H7 (cell line): ENCODE measurements at places on chromosomes 1 and 21.

DNA sequence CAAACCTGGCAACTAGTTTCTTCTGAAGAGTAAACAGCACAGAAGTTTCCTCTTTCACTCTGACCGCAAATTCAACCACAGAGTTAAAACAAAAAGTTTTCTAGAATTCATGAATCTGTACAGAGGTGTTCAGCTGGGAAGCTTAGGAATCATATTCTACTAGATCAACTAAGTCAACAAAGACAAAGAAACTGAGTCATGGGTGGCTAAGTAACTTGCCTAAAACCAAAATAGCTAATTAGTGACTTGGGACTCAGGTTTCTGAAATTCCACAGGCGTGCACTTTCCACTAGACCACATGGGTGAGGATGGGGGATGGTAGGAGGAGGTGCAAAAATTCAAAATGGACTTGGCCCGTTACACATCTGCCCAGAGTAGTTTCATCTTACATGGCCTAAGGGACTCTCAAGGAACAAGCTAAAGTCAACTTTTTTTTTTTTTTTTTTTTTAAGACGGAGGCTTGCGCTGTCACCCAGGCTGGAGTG lies 25.8 kb downstream of the PTPN14 start:
- no peak for DNase-seq

GRCh38 chr1:47568763-47569162 lies 130.9 kb downstream of the FOXD2 start:
- DNase-seq, result no peak

GRCh38 chr1:211825980-211826379 lies 4.6 kb downstream of the LPGAT1 start:
- DNase-seq, result no peak

GRCh38 chr1:211948377-211948776 lies 87.0 kb downstream of the INTS7 start:
- DNase-seq, result no peak

DNA sequence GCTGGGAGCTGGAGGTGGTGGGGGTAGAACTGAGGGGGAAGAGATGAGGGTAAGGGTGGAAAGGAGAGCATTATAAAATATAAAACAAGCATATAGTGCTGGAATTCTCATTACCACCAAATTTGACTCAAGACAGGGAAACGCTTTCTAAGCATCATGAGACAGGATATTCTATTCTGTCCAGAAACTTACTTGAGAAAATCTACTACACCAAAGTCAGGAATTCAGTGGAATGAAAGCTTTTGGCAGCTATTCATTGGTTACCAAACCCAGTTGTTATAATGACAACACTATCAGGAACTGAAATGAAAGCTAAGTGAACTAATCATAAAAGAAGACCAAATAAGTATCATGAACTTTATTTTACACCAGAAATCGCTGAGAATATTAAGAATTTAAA lies 14.5 kb downstream of the AIDA start:
- DNase-seq, result no peak

DNA sequence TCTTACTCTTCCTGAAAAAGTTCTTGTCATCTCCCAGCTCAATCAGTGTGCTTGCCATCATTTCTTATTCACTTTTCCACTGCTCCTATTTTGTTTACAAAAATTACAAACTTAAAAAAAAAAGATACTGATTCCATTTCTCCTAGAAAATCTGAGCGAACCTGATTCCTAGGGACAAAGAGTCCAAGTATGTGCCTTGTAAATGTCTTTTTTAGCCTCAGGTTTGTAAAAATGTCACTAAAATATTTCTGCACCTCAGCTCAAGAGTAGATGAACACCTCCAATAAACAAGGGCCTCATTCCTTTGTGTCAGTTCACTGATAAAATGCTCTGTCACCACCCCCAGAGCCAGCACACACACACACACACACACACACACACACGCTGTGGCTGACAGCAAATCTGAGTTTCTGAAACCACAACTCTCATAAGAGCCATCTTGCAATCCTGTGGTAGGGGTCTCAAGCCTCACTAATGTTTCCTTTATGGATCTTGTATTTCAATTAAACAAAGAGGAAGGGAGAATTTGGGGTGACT lies 299.2 kb downstream of the PBX1 start:
- DNase-seq, result no peak

GRCh38 chr1:216902669-216903381 lies 179.6 kb upstream of the ESRRG start:
- DNase-seq, result no peak

GRCh38 chr21:42124826-42125570 lies 53.9 kb downstream of the UMODL1 start:
- DNase-seq, result no peak

- DNase-seq, result peak; percentile 91
Observed at GRCh38 chr1:29121936-29122681, 1.6 kb downstream of the TMEM200B start.

DNA sequence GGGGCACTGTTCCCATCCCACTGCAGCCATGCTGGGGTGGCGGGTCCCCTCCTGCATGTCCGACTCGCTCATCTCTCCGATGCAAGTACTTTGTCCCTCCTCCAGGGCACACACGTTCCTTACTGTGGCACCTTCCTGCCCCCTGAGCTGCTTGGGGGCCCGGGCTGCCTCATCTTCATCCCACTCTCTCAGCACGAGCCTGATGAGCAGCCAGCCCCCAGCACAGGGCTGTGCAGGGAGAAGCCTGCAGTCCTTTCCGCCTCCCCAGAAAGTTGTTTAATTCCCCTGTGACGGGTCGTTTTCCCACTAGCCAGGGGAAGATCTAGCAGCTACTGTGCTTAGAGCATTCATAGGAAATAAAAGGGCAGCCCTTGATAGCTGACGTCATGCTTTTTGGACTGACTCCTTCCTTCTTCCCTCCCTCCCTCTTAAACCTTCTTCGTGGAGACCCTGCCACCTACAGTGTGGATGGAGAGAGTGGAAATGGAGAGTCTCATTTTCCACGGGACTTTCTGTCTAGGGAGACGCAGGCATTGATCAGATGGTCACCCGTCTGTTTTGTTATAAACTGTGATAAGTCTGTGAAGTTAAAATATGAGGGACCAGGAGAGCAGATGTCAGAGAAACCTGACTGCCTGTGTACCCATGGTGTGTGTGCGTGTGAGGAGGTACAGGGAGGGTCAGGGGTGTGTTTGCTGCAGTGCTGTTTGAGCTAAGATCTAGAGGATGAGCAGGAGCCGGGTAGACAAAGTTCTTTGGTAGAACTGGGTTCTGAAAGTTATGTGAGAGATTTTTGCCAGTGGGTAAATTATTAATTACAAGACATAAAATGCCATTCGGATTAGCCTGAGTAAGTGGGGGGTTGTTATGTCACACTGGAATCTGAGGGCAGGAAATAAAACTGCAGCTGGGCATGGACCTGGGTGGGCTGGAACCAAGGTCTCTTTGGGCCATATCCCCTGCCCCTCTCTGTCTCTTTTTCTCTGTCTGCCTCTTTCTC lies 34.3 kb downstream of the GPR137B start:
- DNase-seq, result no peak

- no peak for DNase-seq
Observed at GRCh38 chr1:97204468-97204867, 482.9 kb downstream of the PTBP2 start.

GRCh38 chr1:54543729-54544496 lies 4.1 kb upstream of the ACOT11 start:
- DNase-seq, result peak; percentile 28

DNA sequence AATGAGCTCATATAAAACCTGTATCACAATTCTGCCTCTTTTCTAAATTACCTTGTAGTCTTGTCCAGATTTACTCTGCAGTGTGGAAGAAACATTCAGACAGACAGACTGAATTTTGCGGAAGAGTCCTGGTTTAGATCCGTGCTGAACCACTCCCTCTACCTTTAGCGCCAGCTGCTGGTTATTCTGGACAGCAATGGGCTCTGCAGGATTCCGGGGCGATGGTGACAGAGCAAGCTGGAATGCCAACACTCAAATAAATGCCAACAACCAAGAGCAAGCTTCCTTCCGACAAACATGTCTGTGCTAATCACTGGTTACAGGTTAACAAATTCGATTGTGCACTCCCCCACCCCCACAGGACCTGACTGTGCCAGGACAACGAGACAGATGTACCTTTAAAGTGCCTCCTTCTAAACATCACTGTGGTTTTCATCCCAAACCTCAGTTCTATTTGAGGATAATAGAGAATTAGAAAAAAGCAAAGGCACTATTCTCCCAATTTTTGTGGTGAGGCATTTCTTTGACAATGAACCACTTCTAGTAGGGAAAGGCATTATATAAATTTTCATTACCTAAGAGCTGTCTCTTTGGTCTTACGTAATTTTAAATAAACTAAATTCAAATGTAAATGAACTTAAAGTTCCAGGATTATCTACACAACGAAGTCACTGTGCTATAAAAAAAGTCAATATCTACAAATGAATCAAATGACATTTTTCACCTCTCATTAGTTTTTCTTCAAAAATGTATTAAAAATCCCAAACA lies 90.4 kb downstream of the INTS7 start:
- DNase-seq, result peak; percentile 68

GRCh38 chr1:229043115-229043514 lies 227.8 kb upstream of the RAB4A start:
- DNase-seq, result no peak

DNA sequence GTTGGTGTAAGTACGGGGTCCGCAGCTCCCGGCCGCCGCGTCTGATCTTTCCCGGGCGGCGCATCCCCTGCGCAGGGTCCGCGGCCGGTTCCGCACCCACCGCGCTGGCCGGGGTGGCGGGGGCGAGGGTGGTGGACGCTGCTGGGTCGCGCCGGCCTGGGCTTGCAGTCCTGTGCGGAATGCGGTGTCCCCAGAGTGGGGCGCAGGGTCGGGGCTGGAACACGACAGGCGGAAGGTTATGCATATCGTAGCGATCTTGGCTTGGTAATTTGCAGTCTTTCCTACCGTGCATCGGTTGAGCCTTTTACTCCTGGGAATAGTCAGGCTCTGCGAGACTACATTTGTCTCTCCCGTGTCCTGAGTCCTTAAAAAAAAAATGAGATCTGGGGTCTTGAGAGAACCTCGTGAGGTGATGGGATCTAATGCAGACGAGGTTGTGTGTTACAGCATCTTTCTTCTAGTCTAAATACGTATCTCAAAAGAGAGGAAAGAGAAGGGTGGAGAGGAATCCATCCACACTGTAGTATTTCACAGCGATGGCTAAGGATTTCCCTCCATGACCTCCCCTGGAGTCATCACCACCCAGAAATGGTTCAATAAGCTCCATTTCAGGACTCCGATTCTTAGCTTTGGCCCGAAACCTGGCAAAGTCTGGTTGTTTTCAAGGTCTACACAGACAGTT lies 572 bp downstream of the ATP1B1 start:
- no peak for DNase-seq

GRCh38 chr1:208101661-208102431 lies 142.3 kb downstream of the PLXNA2 start:
- DNase-seq, result peak; percentile 58

DNA sequence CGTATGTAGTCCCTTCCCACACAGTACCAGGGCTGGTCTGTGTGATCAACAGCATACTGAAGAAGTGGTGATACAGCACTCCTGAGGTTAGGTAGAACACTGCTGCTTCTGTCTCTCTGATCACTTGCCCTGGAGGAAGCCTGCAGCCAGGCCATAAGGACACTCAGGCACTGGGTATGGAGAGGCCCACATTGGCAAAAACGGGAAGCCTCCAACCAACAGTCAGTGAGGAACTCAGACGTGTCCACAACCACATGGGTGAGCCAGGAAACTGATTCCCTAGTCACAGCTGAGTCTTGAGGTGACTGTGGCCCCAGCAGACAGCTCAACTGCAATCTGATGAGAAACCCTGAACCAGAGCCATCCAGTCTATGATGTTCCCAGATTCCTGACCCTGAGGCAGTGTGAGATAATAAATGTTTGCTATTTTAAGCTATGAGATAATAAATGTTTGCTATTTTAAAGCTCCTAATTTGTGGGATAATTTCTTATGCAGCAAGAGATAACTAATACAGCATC lies 62.5 kb downstream of the COQ8A start:
- no peak for DNase-seq

DNA sequence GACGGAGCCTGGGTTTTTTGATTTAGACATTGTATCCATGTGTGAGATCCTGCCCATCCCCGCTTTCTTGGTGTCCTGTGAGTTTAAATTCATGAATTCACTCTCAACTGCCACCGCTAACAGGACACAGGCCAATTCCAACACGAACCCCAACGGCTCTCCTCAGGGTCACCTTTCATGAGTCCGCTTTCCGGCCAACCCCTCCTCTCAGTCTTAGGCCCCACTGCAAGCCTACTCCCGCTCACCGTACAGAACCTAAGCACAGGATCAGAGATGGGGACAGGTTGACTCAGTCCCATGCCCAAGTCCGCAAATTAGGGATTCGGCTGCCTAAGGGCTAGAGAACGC lies 238 bp upstream of the SCP2 start:
- DNase-seq, result no peak

DNA sequence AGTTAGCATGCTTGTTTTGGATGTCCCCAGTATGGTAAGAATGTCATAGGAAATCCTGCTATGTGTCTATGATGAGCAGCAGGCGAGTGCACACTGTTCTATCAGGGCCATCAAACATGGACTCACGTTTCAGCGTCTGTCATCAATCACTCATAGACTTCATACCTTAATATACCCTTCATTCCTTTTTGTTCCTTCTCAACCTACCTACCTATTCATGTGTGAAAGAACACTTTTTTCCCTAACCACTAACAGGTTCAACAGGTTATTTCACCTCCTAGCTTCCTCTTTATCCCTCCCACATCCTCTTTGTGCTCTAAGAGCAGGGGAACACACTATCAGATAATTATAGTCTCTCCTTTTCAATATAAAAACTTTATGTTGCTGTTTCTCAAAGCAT lies 300.6 kb downstream of the TM2D1 start:
- DNase-seq, result no peak

DNA sequence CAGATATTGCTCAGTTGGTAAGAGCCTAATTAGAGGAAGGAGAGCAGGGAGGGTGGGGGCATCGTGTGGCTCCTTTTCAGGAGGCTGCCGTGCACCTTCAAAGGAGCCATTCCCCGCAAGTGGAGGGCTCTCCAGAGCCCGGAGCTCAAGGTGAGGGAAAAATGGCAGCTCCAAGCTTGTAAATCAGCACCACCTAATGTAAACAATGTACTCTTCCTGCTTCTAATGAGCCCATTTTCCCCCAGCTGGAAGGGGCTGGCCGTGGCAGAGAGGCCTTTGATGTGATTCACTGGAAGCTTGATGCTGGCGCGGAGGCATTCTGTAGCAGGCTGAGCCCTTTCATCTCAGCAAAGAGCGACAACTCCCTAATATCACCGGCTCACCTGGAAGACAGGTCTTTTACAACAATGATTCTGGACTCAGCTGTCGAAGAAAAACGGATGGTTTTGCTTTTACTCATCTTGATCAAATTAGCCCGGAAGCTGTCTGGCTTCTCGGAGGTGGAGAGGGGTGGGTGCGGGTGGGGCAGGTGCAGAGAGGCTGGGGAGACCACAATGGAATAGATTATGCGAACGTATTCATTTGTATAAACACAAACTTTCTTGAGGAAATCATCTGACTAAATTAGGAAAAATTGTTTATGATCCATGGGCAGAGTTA lies 112.5 kb downstream of the RRAGC start:
- peak; percentile 51 for DNase-seq

- DNase-seq, result no peak
Observed at GRCh38 chr1:101276818-101277217, 40.0 kb downstream of the S1PR1 start.

- no peak for DNase-seq
Observed at GRCh38 chr1:36981771-36982622, 52.3 kb downstream of the GRIK3 start.
